ENCODE measurements at places on chromosomes 1 and 21.
A peak's percentile ranks its signal among the peaks of the same experiment; 100 is the strongest.

DNA sequence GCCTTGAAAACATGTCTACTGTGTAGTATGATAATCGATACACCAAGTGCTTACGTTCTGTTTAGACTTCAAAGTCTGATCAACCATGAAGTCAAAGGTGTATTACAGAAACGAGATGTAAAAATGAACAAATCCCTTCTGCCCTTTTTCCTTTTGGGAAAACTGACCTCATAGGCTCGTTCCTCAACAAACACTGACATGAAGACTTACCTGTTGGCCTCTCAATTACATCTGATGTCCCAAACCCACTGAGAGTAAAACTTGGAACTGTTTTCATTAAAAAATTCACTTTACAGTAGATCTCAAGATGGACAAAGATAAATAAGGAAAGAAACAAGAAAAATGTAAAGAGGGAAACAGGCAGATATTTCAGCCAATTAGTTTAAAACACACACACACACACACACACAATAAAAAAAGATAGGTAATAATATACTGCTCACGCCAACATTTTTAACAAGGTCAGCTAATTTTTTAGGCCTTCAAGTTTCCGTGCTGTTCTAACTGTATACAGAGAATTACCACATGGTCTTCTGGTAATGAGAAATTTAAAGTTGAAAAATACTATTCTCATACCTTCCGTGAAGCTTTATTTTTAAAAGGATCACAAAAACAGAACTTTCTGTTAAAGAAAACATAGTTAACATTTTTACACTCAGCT is 2.1 kb downstream of the HMGN1 start:
- no peak for DNase-seq

GRCh38 chr1:93620841-93621210 is 60.8 kb downstream of the BCAR3 start:
- DNase-seq = no peak

DNA sequence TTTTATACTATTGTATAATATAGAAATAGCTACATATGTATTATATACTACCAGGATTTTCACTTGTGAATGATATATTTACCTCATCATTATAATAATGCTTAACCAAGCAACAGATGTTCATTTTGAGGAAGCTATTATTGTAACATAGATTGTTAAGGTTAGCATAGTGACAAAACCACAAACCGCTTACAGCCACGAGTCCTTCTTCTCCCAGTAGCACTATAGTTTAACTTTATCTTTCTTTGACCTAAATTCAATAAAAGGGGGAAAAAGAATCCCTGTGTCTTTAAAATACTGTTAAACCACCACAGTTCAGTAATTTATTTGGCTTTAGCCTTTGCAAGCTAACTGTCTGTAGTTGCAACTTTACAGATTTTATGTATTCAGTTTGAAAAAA is 1039.4 kb upstream of the B3GALT2 start:
- DNase-seq = peak; percentile 2

DNA sequence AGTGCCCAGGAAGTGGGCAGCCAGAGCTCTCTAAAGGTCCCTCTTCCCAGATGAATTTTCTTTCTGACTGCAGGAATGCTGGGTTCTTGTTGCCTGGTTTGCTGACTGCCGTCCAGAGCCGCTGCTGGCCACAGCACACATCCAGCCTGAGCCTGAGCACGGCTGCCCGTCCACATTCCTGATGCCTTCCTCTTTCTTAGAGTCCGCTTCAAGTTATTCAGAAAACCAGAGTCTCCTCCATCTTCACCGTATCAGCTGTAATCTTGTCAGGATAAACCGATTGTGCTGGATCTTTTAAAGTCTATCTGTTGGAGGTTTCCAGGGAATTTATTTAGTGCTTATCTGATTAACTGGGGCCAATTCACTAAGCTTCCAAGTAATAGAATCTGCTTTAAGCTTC is 84.8 kb upstream of the BCAR3 start:
- DNase-seq = no peak

DNA sequence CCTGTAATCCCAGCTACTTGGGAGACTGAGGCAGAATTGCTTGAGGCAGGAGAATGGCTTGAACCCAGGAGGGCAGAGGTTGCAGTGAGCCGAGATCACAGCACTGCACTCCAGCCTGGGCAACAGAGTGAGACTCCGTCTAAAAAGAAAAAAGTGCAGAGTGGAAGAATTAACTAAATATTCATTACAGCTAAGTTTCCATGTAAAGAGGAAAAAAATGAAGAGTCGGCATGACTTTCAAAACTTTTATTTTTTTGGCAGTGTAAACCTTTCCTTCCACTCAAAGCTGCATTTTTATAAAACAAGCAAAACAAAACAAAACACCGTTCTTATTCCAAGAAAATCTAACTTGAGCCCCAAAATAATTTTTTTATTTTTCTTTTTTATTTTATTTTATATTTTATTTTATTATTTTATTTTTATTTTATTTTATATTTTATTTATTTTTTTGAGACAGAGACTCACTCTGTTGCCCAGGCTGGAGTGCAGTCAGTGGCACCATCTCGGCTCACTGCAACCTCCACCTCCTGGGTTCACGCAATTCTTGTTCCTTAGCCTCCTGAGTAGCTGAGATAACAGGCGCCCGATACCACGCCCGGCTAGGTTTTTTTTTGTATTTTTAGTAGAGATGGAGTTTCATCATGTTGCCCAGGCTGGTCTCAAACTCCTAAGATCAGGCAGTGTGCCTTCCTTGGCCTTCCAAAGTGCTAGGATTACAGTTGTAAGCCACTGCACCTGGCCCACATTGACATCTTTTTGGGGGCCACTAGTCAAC is 62.9 kb downstream of the PACC1 start:
- DNase-seq = no peak

DNA sequence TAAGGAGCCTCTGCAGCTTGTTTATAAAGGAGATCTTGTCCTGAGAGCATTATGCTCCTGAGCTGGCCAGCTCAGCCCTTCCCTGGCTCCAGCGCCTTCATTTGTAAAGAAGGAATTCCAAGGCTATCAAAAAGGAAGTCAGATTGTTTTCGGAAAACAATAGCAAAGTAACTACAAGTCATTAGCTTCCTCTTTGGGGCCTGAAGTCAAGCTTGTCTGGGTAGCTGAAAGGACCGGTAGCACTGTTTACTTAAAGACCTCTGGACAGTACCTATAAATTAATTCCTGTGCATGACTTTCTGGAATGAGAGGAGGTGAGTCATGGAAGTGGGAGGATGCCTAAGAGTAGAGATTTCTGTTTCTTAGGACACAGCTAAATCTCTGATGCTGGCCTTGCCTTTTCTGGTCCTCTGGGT is 20.7 kb upstream of the GJA5 start:
- DNase-seq = no peak

DNA sequence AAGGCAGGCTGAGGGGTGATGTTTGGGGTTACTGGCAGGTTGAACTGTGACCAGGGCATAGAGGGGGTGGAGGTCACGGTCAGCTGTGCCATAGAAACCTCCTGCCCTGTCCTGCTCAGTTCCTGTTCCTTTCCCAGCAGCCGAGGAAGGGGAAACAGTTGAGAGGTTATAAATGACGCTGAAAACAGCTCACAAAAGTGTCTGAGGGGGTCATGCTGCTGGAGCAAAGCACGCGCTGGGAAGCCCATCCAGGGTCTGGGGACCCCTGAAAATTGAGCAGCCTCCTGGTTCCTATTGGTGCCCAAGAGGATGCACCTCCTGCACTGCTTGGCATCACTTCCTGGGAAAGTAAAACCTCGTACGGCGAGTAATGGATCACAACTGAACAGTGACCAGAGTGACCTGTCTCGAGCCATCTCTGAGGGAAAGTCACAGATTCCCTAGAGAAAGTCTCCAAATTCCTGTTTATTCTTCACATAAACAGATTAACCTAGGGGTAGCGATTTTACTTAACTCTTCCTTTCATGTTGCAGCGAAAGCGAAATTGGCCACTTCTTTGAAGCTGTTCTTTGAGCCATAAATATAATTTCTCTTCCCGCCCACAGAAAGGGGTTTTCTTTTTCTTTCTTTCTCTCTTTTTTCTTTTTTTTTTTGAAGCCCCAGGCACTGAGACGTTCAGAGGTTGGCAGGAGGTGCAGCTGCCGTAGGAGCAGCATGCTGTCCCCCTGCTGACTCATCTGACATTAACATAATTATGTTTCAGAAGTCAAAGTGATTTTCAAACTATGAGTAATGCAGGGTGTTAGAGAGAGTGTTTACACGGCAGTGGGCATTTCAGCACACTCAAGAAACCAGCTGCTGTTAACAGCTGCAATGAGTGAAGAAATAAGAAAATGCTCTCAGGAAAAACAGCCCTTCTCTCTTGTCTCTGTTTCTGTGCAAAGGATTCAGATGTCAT is 41.8 kb upstream of the ATF3 start:
- DNase-seq = peak; percentile 89
